ENCODE measurements at places on chromosomes 16 and 17.

- no peak for DNase-seq
Observed at GRCh38 chr17:16383772-16384287, 2.9 kb downstream of the UBB start.

DNA sequence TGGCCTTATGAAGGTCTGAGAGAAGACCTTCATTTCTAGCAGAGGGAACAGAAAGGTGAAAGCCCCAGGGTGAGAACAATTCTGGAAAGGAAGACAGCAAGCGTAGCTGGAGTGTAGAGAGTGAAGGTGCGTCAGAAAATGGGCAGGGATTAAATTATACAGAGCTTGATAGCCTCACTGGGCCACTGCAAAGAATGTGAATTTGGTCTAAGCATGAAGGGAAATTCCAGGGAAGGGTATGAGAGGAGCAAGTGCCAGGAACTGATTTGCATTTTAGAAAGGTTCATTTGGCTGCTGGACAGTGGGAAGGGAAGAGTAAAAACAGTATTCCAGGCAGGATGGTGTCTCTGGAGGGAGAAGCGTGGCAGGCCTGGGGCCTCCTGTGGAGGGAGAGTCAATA is 274.1 kb upstream of the ASIC2 start:
- DNase-seq: no peak

- no peak for DNase-seq
Observed at GRCh38 chr16:24789881-24790280, 55.9 kb upstream of the SLC5A11 start.

DNA sequence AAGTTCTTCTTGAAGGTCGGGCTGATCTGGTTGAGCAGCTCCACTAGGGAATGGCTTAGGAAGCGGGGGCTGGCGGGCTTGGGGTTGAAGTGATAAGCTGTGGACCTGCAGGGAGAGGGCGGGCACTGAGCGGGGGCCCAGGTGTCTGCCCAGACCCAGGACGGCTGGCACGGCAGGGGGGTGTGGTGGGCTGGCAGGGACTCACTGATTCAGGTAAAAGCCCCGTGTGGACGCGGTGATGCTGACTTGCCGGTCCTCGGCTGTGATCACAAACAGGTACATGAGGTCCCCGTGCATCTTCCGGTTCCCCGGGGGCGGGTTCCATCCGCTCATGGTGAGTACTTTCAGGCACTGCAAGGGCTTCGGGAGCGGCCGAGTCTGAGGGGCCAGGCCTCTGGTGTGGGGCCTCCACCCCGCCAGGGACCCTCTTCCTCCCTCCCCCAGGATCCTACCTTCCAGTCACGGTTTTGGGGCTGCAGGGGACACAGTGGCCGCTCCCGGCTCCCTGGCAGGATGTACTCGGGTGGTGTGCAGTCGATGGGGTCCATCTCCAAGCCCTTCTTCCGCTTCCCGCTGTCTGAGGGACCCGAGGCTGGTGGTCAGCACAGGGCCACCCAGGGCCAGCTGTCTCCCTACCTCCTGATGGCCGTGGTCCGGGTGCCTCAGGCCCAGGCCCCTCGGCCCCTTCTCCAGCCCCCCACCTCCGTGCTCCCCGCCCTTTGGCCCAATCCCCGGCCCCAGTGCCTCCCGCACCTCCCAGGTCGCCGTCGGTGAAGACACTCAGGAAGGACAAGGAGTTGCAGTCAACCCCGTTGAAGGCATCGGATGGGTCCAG is 10.2 kb downstream of the CLUH start:
- DNase-seq: no peak

GRCh38 chr16:31423801-31424200 is 4.4 kb downstream of the COX6A2 start:
- no peak for DNase-seq

DNA sequence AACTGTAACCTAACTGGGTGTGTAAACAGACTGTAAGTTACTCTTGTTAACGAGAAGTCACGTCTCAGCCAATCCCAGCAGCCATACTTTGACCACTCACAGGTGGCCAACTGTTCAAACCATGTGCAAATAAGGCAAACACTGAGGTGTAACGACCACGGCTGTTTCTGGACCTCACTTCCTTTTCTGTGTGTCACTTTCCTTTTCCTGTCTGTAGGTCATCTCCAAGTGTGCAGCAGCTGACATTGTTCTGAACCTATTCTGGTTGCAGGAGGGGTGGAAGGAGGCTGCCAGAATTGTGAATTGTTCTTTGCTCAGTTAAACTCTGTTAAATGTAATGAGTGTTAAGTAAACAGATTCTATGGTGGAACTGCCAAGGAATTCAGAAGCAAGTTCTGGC is 627.4 kb downstream of the KCNJ2 start:
- no peak for DNase-seq

DNA sequence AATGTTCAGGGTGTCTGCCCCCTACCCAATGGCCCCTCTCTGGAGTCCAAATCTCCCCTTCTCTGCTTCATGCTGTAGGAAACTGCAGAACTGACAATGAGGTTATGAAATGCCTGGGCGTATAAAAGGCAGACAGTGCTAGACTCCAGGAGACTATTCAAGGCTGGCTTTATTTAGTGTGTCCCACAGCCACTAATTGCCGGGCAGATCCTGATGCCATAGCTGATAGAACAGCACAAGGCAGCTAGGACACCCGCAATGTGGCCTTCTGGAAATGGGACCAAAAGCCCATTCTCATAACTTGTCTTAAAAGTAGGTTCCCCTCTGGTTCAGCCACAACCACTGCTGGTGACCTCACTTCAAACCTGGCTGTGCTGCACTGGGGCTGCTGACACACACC is 28.5 kb upstream of the CD300E start:
- no peak for DNase-seq

DNA sequence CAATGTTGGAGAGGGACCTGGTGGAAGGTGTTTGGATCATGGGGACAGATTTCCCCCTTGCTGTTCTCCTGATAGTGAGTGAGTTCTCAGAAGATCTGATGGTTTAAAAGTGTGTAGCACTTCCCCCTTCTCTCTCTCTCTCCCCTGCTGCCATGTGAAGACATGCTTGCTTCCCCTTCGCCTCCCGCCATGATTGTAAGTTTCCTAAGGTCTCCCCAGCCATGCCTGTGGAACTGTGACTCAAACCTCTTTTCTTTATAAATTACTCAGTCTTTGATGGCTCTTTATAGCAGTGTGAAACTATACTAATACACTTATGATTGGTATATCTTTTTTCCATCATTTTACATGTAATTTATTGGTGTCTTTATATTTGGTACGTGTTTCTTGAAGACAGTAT is 13.4 kb downstream of the ADGRG5 start:
- DNase-seq: no peak

DNA sequence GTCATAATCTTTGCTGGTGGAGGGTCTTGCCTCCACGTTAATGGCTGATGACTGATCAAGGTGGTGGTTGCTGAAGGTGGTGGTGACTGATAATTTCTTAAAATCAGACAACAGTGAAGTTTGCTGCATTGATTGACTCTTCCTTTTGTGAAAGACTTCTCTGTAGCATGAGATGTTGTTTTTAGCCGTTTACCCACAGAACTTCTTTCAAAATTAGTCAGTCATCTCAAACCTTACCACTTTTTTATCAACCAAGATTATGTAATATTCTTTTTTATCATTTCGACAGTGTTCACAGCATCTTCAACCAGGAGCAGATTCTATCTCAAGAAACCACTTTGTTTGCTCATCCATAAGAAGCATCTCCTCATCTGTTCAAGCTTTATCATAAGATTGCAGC is 5.9 kb downstream of the UQCRC2 start:
- DNase-seq: no peak

GRCh38 chr16:6081320-6081976 is 983.9 kb upstream of the EEF2KMT start:
- DNase-seq: peak; percentile 46

GRCh38 chr17:48054238-48055185 is 6.4 kb downstream of the NFE2L1 start:
- no peak for DNase-seq

GRCh38 chr17:32806646-32807045 is 70.3 kb downstream of the MYO1D start:
- no peak for DNase-seq

DNA sequence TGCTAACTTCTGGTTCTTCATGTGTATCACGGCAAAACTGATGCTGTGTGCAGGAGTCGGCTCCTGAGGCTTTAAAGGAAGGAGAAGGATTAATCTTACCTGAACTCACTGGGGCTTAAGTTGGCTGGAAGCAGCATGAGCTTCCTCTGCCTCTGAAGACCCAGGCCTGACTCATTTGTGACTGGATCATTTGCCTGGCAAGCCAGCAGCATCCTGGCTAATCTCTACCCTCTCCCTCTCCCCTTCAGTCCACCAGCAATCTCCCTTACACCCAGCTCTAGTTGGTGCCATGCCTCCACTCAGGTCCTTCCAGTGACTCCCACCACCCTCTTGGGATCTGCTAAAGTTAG is 150.3 kb downstream of the IRX3 start:
- DNase-seq: no peak

DNA sequence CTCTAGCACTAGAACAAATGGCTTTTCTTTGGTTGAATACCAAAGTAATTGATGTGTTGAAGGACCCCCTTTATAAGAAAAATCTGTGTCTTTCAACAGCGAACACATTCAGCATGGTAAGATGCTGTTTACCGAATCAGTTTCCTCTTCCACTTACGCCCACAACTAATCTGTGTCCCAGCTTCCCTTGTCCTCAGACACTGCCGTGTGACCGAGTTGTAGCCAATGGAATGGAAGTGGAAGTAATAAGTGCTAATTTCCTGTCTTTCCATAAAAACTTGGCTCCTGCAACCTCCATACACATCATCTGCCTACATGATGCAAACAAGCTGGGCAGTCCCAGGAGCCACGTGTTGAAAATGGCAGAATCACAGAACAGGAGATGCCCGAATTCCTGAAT is 10.4 kb downstream of the CDIPT start:
- DNase-seq: no peak

DNA sequence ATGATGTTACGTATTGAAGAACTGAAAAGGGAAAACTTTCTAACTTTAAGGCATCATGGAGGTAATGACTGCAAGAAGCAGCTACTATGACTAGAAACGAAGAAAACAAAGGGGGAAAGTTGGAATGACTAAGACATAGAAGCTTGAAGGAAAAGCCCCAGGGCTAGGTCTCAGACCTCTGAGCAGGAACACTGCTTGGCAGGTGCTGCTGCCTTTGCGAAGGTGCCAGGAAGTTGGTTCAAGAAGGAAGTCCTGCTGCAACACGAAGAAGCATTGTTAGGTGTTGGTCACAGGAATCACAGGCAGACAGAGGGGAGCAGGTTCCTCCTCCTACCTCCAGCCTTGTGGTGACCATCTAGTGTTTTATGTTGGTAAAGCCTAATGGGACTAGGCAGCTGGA is 48.1 kb upstream of the HS3ST4 start:
- DNase-seq: no peak

GRCh38 chr17:43360376-43360738 is 38.4 kb upstream of the ARL4D start:
- no peak for DNase-seq

DNA sequence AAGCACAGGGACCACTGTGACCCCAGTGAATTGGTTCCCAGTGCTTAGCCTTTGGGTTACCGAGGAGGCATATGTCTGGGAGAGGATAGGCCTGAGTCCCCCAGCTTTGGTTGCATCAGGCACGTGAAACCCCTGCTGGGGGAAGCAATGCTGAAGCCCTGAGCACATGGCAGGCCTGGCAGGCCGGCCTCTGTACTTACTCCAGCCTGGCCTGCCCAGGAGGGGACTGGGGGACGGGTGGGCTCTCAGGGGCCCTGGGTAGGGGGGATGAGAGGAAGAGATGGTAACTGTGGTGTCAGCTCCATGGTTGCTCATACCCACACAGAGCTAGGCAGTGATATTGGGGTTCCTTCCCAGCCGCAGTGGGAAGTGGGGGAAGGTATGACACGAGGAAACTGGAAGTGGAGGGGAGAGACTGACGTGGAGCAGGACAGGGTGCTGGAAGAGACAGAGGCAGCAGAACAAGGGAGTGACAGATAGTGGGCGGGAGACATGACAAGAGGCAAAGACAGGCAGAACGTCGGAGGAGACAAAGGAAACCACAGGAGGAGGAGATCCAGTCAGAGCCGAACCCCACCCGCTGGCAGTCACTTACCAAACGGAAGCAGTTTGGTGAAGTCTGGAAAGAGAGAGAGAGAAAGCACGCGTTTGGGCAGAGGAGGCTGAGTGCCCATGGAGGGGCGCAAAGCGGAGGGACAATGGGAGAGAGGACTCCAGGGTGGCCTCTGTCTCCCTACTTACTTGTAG is 9.1 kb downstream of the TMEM208 start:
- no peak for DNase-seq

- DNase-seq: no peak
Observed at GRCh38 chr16:86062271-86062965, 163.5 kb downstream of the IRF8 start.

- DNase-seq: no peak
Observed at GRCh38 chr17:79038545-79039135, 14.7 kb downstream of the C1QTNF1 start.

GRCh38 chr16:78390508-78391324 is 291.3 kb downstream of the WWOX start:
- no peak for DNase-seq

DNA sequence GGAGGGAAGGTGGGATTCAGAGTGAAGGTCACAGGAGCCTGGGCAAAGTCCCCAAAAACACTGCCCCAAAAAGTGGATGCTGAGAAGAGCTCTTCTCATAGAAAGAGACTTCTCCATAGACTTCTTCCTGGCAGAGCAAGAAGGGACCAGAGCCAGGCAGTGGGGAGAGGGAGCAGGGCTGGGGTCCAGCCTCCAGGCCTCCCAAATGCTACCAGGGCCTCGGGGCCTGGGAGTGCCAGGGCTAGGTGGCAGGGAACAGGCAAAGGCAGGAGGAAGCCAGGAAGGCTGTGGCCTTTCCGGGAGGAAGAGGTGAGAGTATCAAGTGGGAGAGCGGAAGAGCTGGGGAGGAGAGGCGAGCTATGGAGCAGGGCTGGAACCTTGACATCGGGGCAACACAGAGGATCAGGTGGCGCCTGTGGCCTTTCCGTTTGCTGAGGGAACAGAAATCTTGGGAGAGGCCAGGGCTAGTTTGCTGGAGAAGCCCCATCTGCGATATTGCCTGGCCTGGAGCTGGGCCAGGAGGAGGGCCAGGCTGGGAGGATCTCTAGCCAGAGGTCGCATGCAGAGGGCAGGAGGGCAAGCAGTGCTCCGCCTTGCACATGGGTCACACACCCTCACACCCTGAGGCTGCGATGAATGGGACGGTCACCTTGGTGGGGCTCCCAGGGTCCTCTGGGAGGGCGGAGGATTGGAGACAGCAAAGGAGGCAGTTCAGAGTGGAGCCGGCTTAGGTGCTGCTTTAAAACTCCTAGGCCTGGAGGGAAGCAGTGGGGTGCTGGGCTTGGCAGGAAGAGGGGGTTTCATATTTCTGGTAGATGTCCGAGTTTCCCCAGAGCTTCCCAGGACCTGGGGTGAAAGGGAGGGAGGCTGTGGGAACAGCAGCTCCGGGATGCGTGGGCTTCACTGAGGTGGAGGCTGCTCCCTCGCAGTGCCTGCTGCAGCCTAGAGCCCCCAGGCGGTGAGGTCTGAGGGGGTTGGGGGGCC is 3.4 kb downstream of the SLC16A5 start:
- no peak for DNase-seq
